Stimulated activated CD8-positive, alpha-beta memory T cell treated with anti-CD3 and anti-CD28 coated beads, Interleukin-2, amount 100 ng/mL, for 48 hours (primary cell): ENCODE measurements at places on chromosomes 2 and 18.

DNA sequence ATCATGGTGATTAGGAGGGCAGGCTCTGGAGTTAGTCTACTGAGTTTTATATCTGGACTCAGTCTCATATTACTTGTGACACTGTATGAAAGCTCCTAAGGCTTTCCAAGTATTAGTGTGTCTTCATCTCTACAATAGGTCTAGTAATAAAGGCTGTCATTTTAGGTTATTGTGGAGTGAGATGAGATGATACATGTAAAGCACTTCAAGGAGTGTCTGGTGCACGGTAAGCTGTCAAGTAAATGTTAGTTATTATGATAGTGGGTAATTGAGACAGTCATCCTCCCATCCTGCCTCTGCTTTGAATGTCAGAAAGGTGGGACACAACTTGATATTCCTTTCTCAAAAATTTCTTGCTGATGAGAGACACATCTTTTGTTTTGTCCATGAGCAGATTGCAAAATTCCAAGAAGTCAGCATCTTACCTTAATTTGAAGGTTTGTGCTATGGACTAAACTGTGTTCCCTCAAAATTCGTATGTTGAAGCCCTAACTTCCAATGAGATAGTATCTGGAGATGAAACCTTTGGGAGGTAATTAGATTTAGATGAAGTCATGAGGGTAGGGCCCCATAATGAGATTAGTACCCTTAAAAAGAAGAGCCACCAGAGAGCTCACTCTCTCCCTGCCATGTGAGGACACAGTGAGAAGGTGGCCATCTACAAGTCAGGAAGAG, 41.4 kb upstream of the UPP2 start:
- no peak for DNase-seq

- no peak for DNase-seq
Measured at GRCh38 chr2:166365803-166366420, 9.8 kb downstream of the SCN9A start.

DNA sequence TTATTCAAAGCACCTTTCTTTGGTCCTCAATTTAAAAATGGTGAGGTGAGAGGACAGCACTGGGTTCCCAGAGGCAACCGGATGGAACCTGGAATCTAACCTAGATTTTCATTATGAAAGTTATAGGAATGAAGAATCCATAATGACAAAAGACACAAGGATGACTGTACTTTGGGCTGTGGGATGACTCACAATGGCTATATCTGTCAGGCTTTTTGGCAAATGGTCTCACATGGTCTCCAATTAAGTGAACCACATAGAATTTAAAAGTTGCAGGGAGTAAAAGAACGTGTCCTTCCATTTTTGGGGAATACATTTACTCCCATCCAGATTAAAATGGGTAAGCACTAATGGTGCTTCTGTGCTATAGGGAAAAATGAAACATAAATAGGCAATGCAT, 31.8 kb upstream of the LYPD1 start:
- DNase-seq, result no peak

DNA sequence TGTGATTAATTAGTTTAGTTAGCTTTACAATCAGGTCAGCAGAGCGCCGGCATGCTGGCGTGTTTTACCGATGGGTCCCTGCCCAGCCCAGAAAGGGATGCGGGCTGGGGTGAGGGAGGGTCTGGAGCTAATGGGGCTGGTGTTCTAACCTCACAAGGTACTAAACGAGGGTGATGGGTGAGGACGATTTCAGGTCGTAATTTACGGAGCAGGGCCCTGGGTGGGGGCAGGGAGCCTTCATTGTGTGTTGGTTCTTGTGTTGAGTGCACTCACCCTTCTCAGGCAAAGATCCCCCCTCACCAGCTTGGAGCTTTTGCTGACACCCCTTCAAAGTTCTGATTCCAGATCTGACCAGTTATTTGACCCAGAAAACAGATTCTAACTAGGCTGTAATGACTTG, 39.5 kb downstream of the PTGR3 start:
- DNase-seq, result no peak

- no peak for DNase-seq
Measured at GRCh38 chr2:199740111-199740428, 110.9 kb downstream of the FTCDNL1 start.

GRCh38 chr2:85319796-85320195, 8.0 kb downstream of the TGOLN2 start:
- DNase-seq, result no peak

- no peak for DNase-seq
Measured at GRCh38 chr2:128724972-128725371, 406.3 kb upstream of the HS6ST1 start.

DNA sequence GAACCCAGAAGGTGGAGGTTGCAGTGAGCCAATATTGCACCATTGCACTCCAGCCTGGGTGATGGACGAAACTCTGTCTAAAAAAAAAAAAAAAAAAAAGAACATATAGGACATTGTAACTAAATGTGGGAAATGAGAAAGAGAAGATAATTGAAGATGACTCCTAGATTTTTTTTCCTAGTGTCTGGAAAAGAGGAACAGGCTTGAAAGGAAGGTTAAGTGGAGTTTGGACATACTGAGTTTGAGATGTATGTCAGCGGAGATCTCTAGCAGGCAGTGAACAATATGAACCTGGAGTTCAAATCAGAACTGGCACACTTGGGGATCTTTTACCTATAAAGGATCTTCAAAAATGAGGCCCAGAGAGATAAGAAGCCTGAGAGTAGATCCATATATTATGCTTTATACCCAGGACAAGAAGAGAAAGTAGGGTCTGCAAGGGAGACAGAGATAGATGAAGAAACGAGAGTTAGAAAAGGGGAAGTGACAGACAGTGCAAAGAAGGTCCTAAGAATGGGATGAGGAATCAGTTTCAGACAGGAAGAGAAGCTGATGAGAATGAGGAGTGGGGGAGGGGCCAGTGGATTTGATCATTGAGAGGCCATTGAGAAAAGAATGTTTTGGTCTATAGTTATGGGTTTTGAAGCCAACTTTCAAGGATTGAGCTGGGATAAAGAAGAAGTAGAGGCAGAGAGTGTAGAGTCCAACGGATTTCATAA, 46.9 kb upstream of the CD28 start:
- no peak for DNase-seq

- DNase-seq, result peak; percentile 38
Measured at GRCh38 chr2:28348149-28348567, 44.5 kb upstream of the FOSL2 start.

DNA sequence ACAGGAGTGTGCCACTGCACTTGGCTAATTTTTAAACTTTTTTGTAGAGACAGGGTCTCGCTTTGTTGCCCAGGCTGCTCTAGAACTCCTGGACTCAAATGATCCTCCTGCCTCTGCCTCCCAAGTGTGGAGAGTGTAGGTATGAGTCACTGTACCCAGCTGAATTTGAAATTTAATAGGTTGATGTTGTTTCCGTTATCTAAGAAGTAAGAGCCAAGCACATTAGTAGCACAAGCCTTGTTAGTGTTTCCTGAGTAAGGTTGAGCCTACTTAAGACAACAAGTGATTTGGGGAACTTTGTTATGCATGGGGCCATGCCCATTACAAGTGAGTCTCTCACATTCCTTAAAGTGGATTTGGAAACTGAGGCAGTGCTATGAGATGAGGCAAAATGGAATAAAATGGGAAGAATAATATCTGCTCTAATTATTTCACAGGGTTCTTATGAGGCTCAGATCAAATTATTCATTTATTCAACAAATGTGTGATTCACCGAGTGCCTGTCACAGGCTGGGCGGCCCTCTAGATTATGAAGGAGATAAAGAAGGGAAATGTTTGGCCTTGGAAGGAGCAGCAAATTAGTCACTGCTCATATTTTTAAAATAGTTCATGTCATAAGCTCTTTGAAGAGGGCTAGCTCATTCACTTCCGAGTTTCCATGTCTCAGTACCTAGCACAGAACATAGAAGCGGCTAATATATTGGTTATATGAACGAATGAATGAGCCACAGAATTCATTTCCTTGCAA, 217.2 kb downstream of the LDLRAD4 start:
- no peak for DNase-seq

- no peak for DNase-seq
Measured at GRCh38 chr2:202750763-202751427, 116.1 kb downstream of the FAM117B start.

DNA sequence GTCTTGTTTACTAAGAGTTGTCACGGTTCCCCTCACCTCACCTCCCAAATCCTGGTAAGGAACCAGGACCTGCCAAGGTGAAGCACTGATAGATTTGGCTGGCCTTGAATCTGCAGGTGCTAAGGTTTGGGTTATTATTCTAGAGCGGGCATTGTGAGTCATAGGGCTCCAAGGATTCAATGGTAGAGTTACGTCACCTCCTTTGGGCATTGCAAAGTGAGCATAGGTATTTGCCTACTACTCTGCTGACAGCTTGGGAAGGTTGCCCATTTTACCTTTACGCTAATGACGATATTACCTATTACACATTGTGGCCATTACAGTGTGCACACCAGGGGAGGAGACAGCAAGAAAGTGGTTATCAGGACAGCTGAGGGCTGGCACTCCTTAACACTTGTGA, 59.3 kb downstream of the SETBP1 start:
- no peak for DNase-seq

DNA sequence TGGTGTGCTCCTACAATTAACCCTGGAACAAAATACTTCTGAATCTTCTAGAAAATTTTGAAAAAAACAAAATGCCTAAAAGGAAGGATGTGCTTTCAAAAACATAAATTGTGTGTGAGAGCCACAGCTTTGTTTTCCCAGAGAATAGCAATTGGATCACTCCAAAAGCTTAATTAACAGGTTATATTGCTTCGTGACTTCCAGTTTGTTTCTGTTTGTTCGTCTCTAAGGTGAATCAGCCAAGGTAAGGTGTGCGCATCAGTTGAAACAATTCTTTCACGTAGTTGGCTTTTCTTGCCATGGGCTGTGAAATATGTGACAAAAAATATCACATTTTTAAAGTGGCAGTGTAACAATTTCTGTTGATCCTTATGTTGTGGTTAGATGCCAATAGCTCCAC, 90.3 kb upstream of the BARD1 start:
- DNase-seq, result no peak

DNA sequence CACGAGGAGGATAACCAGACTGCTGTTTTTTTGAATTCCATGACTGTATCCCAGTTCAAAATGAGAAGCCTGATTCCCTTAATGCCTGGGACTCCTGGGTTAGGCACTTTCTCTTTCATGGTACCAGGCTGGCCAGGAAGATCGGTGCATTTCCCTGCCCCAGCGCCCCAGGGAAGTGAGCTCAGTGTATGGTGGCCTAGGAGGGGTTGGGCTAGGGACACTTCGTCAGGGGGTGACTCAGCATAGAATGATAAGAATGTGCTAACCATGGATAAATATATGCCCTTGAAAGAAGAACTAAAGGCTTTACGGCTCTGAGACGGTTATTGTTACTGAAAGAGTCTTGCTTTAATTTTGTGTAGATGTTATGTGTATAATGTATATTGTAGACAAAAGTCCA, 27.5 kb upstream of the FAM237A start:
- no peak for DNase-seq

DNA sequence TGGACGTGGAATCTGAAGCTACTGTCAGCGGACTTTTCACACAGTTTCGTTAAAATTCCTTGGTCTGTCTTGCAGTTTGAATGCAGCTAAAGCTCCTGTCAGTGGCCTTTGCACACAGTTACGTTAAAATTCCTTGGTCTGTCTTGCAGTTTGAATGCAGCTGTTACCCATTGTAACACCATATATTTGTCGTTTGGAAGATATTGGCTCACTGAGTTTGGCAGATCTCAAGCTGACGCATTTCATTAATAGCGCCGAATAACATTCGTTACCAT, 1.0 kb downstream of the LIMS1 start:
- DNase-seq, result no peak

DNA sequence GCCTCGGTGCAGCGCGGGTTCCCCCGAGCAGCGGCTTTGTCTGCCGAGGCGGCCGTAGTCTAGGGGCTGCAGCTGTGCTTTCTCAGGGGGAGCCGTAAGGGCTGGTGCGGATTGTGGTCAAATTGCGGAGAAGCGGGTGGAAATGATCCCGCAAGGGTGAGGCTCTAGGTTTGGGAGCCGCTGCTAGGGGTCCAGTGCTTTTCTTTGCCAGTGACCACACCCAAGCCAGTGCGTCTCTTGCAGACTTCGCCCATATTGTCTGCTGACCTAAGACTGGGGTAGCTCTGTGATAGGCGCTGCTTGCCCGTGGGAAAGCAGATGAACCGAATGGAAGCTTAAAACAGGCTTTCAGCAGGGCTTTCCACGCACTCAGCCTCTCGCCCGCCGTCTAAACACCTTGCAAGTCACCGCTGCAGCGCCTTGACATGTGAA, 2.1 kb downstream of the DPYSL5 start:
- no peak for DNase-seq
